ENCODE measurements at places on chromosomes 6 and 20. TPM values are rescaled to one million over a fixed set of nuclear protein-coding genes. Genes with fewer than 3 reads are reported as not detected.

GRCh38 chr20:35303382-35303734, 11.1 kb upstream of the FAM83C start:
- DNase-seq: no peak

- DNase-seq: no peak
Measured at GRCh38 chr6:140463312-140463710, 1088.9 kb upstream of the CITED2 start.

UFL1 gene
- total RNA-seq: 18.7 TPM

DNA sequence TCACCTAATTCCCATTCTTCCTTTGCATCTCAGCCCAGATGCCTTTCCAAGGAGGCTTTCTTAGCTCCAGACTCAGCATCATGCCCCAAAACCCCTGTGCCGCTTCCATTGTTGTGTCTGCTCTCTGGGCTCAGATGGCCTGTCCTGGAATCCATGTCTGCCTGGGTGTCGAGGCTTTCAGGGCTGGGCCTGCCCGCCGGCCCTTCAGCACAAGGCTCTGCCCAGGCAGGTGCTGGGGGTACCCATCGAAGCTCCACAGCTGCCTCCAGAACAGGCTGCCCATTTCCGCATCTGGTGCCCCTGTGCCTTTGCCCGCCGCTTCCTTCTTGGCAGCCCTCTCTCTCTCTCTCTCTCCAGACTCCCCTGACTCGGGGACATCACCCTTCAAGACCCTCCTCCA, 1.2 kb downstream of the CPXM1 start:
- no peak for DNase-seq

DNA sequence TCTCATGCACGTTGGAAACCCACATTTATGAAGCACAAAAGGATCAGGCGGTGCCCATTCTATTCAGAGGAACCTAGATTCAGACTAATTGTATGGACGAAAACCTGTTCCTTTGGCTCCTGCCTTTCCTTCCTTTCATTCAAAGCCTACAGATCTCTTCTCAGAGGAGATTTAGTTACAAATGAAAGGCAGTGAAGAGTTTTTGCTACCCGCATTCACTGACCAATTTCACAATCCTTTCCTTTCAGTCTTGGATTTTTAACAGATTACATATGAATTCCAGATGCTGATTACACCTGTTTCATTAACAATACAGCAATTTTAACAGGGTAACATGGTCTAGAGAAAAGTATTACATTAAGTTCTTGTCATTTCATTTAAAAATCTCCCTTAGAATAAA, 32.0 kb downstream of the TMEM242 start:
- DNase-seq: no peak

LY86 gene
- not detected for total RNA-seq

GRCh38 chr6:110468731-110469130, 7.7 kb downstream of the SLC22A16 start:
- DNase-seq: no peak

GRCh38 chr6:82385961-82386360, 22.3 kb downstream of the TPBG start:
- DNase-seq: no peak

- DNase-seq: peak; percentile 59
Measured at GRCh38 chr6:36666826-36667591, 11.5 kb upstream of the CDKN1A start.

- DNase-seq: peak; percentile 3
Measured at GRCh38 chr6:124479991-124480430, 482.2 kb upstream of the RNF217 start.

SYCP2 gene
- total RNA-seq: 1.1 TPM

- peak; percentile 25 for DNase-seq
Measured at GRCh38 chr6:15871276-15871675, 208.4 kb upstream of the DTNBP1 start.

TULP4 gene
- total RNA-seq: 67.3 TPM

- DNase-seq: no peak
Measured at GRCh38 chr6:122755901-122756300, 23.6 kb upstream of the FABP7 start.

DNA sequence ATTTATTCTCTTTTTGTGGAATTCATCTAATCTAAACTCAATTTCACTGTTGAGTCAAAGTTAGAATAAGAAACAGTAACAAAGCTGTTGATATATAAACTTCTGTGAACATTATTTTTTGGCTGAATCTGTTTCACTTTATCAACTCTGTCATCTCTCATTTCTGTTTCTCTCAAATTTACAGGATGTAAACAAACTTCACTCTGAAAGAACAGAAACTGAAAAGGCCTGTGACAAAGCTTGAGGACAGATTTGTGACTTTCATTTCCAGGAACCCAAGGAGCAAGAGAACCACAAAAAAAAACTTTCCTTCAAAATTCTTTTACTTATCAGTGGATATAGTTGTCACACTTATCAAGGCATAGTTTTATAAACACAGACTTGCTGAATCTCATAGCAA, 447.9 kb upstream of the OPRM1 start:
- no peak for DNase-seq

DNA sequence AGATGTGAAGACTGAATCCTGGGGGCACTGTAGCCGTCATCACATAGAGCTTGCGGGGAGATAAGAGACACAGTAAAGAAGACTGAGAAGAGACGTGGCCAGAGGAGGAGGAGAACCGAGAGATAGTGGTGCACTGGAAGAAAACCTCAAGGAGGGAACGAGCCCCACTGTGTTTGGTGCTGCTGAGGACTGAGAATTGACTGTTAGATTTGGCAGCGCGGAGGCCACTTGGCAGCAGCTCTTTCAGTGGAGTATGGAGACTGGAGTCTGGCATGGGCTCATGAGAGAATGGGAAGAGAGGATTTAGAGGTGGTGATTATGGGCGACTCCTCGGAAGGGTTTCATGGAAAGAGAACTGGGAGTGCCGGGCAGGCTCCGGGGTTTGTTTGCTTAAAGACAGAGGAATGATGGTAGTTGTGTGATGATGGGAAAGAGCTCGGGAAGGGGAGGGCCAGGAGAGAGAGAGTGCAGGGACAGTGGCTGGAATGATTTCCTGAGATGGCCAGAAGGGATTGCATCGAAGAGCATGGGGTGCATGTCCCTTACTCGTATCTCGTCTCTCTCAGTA, 18.0 kb downstream of the CDYL start:
- DNase-seq: no peak

OPRL1 gene
- total RNA-seq: 2.7 TPM

DNA sequence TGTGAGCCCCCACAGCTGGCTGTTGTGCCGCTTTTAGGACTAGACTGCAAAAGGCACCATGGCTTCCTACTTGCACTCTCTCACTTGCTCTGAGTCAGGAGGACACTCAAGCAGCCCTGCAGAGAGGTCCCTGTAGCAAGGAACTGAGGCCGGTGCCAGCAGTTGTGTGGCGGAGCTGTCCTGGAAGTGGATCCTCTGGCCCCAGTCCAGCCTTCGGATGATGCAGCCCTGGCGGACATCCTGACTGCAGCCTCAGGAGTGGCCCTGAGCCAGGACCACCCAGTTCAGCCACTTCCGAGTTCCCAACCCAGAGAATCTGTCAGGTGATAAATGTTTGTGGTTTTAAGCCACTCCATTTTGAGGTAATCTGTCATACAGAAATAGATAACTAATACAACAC, 17.5 kb downstream of the CTCFL start:
- peak; percentile 10 for DNase-seq

- no peak for DNase-seq
Measured at GRCh38 chr6:29424575-29424974, 9.8 kb downstream of the OR12D1 start.

IPCEF1 gene
- total RNA-seq: 2.1 TPM

- DNase-seq: peak; percentile 81
Measured at GRCh38 chr6:170405311-170405975, 98.9 kb downstream of the FAM120B start.

SNX3 gene
- total RNA-seq: 147 TPM

TRERF1 gene
- not detected for total RNA-seq

LAMP5 gene
- total RNA-seq: 1.0 TPM

PSMA7 gene
- total RNA-seq: 337 TPM

- DNase-seq: peak; percentile 33
Measured at GRCh38 chr20:21048841-21049273, 57.3 kb downstream of the LINC00237 start.

CD24 gene
- total RNA-seq: 0.38 TPM
